ENCODE measurements at places on chromosomes 5 and 9.

DNA sequence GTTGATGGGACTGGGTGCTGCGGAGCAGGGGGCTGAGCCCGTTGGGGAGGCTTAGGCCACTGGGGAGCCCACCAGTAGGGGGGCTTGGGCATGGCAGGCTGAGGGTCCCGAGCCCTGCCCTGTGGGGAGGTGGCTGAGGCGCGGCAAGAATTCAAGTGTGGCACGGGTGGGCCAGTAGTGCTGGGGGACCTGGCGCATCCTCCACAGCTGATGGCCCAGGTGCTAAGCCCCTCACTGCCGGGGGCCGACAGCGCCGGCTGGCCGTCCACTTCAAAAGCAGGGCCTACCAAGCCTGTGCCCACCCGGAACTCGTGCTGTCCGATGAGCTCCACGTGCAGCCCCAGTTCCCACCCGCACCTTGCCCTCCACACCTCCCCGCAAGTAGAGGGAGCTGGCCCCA is 917.5 kb downstream of the TAF11L14 start:
- no peak for DNase-seq

- DNase-seq = no peak
These were observed 88.7 kb upstream of the ASS1 start for GRCh38 chr9:130356033-130356432.

DNA sequence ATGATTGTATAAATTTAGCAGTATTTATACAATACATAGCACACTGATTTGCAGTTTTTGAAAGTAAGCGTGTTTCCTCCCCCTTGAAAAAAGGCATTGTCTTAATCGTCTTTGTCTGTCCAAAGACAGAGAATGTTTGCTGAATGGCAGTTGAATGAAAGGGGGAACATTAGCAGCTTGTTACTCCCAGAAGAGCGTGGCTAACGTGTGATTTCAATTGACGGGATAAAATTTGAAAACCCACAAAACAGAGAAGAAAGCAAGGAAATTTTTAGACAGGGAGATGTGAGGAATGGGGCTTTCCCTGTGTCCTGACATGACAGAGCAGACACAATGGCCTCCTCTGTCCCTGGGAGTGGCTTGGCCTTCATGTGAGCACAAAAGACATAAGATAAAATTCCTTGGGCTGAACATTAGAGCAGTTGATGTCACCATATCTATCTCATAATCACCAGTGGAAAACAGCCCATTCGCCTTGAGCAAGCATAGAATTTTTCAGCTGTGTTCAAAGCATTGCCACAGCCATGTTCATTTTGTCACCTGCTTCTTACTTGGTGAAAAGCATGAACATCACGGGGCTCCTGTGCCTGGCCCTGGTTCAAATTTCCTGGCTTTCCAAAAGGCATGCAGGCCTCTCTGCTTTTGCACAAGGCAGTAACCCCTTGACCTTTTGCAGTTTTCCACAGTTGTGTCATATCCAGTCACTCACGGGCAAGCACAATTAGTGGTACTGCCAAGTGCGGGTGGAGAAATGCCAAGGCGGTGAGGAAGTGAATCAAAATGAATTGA is 126.9 kb downstream of the TLE1 start:
- no peak for DNase-seq

- DNase-seq = no peak
These were observed 161.8 kb upstream of the CLINT1 start for GRCh38 chr5:158020555-158021418.

DNA sequence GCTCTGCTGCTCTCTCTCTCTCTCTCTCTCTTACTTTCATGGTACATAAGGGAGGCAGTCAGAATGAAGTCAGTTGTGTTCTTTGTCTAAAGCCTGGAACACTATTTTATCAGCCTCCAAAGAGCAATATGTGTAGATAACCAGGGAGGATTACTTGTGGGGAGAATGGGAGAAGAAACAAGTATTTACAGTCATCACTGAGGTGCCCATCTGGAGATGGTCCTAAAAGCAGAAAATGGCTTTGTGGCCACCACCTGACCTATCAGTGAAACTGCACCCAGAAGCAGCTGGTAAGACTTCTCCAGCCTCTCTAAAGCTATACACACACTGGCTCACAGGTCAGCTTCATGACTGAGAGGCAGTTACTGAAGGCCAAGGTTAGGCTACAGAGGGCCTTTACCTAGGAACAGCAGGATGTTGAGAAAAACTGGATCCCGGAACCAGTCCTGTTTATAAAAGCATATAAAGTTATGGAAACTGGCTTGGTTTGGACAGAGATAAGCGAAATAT is 75.1 kb downstream of the MRPS27 start:
- no peak for DNase-seq

- no peak for DNase-seq
These were observed 308.8 kb upstream of the NREP start for GRCh38 chr5:112065781-112066180.

DNA sequence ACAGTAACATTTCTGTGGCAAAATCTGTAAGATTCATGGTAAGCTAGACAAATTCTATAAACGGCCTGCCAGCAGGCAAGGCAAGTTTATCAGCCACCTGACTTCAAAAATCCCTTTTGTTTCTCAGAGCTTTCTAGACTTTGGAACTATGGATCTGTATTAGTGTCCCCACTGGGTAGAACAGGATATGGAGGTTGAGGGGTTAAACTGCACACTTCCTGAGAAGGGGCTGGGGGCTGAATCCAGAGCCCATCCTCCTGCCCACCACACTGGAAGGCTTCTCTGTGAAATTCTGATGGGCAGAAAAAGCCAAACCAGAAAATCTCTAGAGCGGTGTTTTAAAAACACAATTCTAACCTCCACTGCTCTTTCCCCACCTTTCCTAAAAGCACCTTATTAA is 128.7 kb downstream of the ENTREP1 start:
- DNase-seq = no peak
